ENCODE measurements at places on chromosomes 3 and 15.

DNA sequence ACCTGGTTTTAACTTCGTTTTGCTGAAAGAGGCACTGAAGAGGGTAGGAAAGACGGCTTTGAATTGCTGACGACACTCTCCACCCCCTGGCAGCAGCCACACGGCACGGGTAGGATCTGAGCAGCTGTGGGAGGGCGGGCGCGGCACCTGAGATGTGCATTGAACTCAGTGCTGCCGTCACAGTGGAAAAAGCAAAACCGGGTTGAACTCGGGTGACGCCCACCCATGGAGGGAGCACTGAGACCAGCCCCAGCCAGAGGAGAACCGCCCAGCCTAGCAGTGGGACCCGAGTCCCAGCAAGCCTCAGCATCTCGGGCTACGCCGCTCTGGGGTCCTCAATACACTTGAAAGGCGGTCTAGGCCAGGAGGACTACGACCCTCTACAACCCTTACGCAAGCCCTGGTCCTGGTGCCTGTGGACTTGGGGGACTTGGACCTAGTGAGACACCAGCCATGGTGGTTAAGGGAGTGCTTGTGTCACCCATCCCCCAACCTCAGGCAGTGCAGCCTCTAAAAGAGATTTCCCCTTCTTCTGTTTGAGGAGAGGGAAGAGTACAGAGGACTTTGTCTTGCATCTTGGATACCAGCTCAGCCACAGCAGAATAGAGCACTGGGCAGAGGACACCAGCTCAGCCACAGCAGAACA, 50.0 kb upstream of the RPL35A start:
- DNase-seq, result no peak

- no peak for DNase-seq
Observed at GRCh38 chr3:130929804-130930203, 35.9 kb downstream of the ATP2C1 start.

DNA sequence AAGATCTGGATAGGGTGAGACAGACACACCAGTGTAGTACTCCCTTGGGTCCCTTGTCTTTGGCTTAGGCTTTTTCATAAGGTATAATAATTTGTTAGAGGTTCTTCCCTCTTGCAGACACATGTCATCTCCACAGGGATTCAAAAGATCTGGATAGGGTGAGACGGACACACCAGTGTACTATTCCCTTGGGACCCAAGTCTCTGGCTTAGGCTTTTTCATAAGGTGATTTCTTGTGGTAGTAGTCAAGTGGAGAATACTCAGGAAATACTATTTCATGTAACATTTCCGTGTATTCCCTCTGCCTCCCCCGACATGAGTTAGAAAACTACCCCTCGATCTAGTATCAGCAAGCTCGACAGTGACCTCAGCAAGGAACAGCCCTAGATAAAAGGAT, 954 bp upstream of the MAPKBP1 start:
- no peak for DNase-seq

GRCh38 chr15:89958107-89958805, 42.9 kb upstream of the ZNF710 start:
- no peak for DNase-seq

GRCh38 chr15:35479423-35479822, 66.5 kb downstream of the DPH6 start:
- no peak for DNase-seq

- no peak for DNase-seq
Observed at GRCh38 chr3:32897981-32898623, 53.3 kb upstream of the CCR4 start.

DNA sequence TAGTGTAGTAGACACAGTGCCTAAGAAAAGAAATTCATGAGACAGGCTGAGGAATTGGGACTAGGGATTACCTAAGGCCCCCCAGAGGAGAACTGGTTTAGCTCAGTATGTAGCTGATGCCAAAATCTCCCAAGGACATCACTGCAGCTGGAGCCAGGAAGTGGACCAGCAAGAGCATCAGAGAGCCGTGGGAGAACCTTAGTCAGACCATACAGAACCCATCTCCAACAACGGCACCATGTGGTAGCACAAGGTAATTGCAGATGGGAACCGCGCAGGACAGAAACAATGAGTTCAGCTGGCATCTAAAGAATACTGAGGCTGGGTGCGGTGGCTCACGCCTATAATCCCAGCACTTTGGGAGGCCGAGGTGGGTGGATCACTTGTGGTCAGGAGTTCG, 81.7 kb downstream of the WNT5A start:
- DNase-seq, result no peak

- DNase-seq, result no peak
Observed at GRCh38 chr3:59121346-59122144, 71.7 kb upstream of the CFAP20DC start.

DNA sequence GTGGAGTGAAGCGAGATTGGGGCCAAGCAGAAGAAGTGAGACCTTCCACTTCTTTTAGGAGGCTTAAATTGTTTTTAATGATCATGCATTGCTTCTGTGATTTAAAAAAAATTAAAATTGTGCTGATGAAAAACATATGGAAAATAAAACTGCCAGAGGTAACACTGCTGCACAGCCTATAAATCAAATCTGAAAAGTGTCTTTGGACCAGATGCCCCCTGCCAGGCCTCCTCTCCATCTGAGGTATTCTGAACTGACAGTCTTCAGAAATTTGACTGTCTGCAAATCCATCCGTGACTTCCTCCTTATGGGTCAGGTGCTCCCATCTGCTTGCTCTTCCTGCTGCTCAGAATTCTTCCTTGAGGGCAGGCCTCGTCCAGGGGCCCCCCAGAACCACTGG, 108.5 kb upstream of the NR2E3 start:
- DNase-seq, result no peak

GRCh38 chr15:62122249-62122648, 42.8 kb downstream of the C2CD4B start:
- DNase-seq, result no peak

GRCh38 chr3:24457719-24458118, 36.9 kb downstream of the THRB start:
- DNase-seq, result no peak

DNA sequence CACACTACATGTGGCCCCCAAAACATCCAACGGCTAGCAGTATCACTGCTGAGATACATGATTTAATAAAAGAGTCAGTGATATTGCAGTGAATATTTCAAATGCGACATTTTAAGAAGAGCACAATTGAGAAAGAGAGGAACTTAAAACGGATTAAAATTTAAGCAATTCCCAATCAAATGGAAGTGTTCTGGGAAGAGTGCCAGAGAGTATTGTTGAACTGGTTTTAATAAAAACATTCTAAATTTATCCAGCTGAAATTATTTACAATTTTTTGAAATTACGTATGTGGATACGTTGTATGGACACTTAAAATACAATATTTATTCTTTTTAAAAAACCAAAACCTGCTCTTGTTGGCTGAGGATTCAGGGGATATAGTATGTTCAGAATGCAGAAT, 117.7 kb downstream of the C3orf38 start:
- DNase-seq, result no peak

DNA sequence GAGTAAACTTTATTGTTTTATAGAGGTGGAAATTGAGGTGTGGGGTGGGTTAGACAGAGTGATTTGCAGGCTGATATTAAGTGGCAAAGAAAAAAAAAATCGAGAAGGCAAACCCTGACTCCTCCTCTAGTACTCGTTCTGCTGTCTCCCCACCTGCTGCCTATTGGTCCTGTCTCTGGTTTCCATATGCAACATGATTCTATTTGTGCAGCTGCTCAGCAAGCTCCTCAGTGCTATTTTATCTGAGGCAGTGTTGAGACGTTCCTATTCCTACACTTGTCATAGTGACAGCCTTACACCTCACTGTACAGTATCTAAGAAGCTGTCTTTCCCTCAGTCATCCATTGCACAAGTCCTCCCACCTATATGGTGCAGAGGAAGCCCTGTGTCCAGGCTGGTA, 45.1 kb downstream of the RSL24D1 start:
- DNase-seq, result no peak

DNA sequence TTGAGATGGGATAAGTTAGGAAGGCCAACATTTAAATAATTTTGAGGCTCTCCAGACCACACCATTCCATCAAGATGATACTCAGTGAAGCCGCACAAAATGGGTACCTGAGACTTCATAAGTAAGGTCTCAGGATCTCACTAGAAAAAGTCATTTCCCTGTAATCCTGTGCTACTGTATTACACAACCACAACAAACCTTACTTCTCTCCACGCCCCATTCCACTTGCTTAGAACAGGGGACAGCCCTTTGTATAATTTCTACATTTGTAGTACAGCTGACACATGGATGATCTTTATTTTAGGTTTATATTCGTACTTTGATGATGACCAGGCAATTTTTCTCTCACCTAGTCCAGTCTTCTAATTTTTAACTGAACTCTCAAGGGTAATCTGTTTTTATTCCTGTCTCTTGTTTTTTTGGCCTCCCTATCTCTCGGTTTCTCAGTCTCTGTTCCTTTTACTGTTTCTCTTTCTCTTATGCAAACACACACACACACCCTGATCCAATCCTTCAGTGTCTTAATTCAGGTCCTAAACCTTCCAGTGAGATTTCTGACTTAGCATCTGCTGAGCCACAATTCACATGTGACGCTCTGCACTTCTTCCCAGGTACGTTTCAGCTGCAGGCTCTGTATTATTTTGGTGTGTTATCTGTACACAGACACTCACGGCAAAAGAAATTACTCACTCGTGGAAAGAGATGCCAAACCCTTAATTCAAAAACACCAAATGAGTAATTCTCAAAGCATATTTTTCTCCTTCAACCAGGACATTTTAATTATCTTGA, 223.2 kb upstream of the THBS1 start:
- DNase-seq, result no peak

GRCh38 chr15:59611276-59612260, at the start of gene GCNT3:
TSS of gene GCNT3 (plus strand) at chr15:59611783. CDS start at chr15:59618239, 6,456 bp downstream.
- DNase-seq, result no peak

- no peak for DNase-seq
Observed at GRCh38 chr3:195582947-195583346, 793 bp downstream of the APOD start.

DNA sequence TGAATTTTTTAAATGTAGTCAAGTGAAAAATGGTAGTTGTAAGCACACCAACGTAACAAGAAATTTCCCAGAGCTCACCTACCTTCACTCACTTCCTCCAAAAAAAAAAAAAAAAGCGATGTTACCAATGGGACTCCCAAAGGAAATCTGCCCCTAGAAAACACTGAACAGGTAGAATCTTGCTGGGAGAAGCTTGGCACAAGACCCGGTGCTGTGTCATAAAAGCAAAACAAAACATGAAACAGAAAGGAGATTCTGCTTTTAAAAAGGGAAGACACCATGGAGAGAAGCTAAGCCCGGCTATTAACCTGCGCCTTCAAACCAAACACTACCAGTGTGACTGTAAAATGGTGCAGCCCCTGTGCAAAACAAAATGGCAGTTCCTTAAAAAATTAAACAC, 40.5 kb downstream of the PGPEP1L start:
- no peak for DNase-seq

GRCh38 chr3:130835483-130835882, 58.4 kb upstream of the ATP2C1 start:
- DNase-seq, result no peak

DNA sequence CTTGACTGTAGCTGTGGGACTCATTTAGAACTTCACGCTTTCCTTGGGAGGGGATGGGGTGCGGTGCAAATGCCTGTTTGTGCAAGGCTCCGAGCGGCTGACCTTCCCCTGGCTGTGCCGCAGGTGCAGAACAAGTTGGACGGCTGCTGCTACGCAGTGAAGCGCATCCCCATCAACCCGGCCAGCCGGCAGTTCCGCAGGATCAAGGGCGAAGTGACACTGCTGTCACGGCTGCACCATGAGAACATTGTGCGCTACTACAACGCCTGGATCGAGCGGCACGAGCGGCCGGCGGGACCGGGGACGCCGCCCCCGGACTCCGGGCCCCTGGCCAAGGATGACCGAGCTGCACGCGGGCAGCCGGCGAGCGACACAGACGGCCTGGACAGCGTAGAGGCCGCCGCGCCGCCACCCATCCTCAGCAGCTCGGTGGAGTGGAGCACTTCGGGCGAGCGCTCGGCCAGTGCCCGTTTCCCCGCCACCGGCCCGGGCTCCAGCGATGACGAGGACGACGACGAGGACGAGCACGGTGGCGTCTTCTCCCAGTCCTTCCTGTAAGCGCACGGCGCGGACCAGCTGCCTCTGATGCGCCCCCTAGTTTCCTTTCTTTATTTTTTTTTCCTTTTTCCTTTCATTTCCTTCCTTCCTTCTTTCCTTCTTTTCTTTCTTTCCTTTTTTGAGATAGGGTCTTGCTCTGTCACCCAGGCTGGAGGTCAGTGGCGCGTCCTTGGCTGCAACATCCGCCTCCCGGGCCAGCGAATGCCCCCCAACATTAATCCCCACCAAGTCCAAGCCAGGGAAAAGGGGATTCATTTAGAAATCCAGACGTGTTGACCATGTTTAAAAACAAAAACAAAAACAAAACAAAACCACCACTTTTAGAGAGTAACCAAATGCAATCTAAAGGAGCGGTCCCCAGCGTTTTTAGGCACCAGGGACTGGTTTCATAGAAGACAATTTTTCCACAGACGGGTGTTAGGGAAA, 42.7 kb downstream of the EIF2AK4 start:
- no peak for DNase-seq
